ENCODE measurements at places on chromosomes 7 and 10. TPM values are rescaled to one million over a fixed set of nuclear protein-coding genes. Genes with fewer than 3 reads are reported as not detected.

DNA sequence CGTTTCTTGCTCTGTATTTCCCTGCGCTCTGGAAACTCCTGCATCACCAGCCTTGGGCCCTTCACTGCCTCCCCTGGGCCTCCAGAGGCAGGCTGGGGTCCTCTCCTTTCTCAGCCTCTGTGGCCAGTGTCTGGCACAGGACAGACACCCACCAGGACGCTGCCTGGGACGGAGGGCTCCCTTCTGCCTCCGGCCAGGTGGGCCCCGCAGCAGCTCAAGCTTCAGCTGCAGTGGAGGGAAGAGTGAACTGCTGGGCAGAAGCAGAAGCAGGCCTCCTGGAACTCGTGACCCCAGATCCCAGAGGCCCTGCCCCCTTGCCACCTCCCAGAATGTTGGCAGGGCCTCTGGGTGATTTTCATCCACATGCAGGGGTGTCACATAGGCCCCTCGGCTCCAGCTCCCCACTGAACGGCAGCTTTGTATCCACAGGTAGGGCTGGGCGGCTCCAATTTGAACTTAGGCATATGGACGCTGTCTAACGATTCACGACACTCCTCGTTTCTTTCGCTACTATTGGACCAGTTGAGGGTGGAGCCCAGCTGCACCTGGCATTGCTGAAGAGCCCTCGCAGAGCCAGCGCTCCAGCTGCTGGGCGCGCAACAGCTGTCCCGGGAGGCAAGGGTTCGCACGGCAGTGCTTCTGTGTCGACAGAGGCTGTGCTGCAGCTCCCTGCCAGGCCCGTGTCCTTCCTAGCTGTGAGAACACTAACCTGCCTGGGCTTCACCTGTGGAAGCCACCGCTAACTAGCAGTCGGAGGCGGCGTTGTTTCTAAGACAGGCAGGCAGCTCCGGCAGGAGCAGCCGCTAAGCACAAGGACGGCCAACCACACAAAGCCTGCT is 18.4 kb upstream of the GPR146 start:
- no peak for DNase-seq

GRCh38 chr7:2521341-2521745 is 1.8 kb downstream of the LFNG start:
- no peak for DNase-seq

GRCh38 chr7:146331369-146331768 is 214.8 kb downstream of the CNTNAP2 start:
- no peak for DNase-seq

- no peak for DNase-seq
These were observed 691.1 kb downstream of the PHTF2 start for GRCh38 chr7:78489476-78490240.

- DNase-seq, result peak; percentile 89
These were observed 109.4 kb upstream of the LANCL2 start for GRCh38 chr7:55255496-55256445.

GRCh38 chr10:129954492-129955315 is 9.4 kb downstream of the EBF3 start:
- peak; percentile 2 for DNase-seq

- no peak for DNase-seq
These were observed 8.5 kb downstream of the CALML5 start for GRCh38 chr10:5490698-5491464.

The NRCAM gene
- 22.5 TPM for polyA plus RNA-seq
